Astrocyte of the hippocampus (primary cell): ENCODE measurements at places on chromosomes 16 and 17.

DNA sequence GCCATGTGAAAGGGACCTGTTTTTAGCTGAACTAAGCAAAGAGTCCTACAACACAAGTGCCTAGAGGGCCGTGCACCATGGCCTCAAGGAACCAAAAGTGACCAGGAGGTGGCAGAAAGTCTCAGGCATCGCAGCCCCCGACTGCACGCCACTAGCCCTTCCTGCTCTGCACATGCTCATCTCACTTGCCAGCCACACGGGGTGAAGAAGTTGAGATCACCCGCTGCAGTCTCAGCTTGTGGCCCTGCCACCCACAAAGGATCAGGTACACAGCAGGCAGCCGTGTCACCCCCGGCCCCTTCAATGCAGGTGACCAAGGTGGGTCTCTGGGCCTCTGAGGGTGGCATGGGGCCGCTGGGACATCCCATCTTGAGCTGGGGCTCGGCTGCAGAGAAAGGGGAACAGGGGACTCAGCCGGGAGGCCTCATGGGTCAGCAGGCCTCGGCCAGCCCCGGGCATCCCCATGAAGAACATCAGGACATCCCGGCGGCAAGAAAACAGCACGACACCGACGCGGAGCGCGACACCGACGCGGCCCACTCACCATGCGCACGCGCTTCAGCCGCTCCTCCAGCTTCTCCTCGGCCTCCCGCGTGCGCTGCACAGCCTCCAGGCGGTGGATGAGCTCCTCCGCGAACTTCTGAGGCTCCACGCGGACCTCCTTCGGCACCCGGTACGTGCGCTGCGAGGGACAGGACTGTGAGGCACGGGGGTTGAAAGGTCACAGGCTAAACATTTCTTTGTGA lies 21.0 kb downstream of the PDIA2 start:
- no peak for DNase-seq

- DNase-seq = peak; percentile 48
Measured at GRCh38 chr16:88634141-88634993, 4.0 kb upstream of the IL17C start.

- DNase-seq = peak; percentile 71
Measured at GRCh38 chr16:56910654-56911539, 21.0 kb upstream of the HERPUD1 start.

GRCh38 chr16:55297910-55298479 lies 26.0 kb upstream of the IRX6 start:
- peak; percentile 15 for DNase-seq

DNA sequence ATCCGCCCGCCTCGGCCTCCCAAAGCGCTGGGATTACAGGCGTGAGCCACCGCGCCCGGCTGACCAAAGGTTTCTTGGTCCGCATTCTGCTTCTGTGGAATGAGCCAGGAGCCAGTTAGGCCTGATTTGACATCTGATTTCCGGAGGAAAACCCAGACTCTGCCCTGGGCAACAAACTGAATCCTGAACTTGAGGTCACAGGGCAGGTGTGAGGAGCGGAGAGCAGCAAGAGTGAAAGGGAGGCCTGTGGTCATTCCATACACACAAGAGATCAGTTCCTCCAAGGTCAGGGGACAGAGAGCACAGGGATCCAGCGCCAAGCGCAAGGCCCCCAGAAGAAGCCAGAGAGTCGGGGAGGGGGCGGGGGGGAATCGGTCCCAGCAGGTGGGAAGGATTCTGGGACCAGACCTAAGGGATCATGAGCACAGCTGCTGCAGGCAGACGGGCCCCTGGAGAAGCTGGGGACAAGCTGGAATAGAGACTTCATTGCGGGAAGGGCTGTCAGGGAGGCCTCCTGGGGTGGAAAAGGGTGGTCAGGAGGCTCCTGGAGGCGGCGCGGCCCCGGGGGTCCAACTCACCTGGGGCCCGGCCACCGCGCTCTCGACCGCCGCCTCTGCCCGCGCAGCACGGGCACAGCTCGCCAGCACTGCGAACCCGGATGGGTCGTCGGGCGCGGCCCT lies 436 bp downstream of the SHPK start:
- DNase-seq = no peak

GRCh38 chr17:11240841-11241610 lies at the start of gene SHISA6:
SHISA6 (plus strand) TSS chr17:11241213.
- peak; percentile 10 for DNase-seq

GRCh38 chr16:11212798-11213196 lies 43.2 kb downstream of the SOCS1 start:
- DNase-seq = no peak

GRCh38 chr17:66625311-66625767 lies 209.6 kb upstream of the CACNG5 start:
- peak; percentile 45 for DNase-seq

- no peak for DNase-seq
Measured at GRCh38 chr17:69213059-69213813, 15.4 kb downstream of the ABCA10 start.
